ENCODE measurements at places on chromosomes 5 and 9.
A peak's percentile ranks its signal among the peaks of the same experiment; 100 is the strongest.

DNA sequence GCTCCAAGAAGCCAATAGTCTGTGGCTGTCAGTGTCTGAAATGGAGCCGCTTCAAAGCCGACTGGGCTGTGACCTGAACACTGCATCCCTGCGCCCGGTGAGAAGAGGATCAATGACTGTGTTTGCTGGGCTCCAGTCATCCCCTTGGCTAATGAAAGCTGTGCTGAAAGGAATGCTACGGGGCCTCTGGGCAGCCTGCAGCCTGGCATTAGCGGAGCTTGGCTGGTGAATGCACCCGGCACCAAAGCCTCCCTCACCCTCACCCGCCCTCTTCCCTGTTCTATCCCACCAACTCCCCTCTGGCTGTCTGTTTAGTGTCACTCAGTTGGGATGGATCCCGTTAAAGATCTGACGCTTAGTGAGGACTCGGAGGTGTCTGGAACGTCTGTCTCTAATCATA, 355.3 kb downstream of the BNC2 start:
- peak; percentile 36 for DNase-seq

DNA sequence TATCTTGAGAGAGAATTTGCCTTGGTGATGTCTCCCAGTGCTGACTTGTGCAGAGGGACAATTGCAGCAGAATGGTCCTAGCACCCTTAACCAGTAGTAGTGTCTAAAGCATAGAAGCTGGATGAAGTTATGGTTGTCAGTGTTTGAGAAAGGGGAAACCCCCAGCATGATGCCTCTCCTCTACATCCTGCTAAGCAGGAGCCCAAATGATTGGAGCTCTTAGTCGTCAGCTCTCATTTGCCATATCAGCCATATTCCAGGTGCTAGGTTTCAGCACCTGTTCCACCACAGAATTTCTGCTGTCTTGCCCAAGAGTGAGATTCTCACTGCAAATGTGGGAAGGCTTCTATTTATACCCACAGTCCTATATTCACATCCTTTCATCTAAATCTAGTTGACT, 43.7 kb upstream of the RFX3 start:
- DNase-seq: no peak

DNA sequence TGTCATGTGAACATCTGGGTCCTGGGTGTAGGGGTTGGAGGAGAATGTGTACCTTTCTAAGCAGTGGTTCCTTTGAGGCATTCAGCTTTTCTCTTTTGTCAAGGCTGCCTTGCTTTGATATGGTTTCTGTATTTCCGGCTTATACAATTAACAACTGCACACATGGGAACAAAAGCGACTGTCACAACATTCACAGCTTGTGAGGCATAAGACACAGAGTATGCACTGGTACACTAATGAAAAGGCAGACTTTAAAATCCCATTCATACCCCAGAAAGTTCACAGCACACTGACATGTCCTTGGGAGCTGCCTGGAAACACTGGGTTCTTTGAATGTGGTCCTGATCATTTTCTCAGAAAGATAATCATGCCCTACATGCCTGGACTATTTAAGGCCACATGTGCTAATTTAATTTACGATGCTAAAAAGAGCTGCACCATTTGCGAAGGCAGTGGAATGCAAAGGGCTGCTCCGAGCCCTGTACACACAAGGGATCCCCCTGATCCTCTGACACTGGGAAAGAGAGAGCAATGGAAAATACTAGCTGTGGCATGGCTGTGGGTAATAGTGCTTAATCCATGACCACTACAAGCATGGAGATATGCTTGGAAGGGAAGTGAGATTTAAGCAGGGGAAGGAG, 131.8 kb downstream of the EFNA5 start:
- no peak for DNase-seq

GRCh38 chr9:95105519-95106287, 211.8 kb downstream of the FANCC start:
- no peak for DNase-seq

DNA sequence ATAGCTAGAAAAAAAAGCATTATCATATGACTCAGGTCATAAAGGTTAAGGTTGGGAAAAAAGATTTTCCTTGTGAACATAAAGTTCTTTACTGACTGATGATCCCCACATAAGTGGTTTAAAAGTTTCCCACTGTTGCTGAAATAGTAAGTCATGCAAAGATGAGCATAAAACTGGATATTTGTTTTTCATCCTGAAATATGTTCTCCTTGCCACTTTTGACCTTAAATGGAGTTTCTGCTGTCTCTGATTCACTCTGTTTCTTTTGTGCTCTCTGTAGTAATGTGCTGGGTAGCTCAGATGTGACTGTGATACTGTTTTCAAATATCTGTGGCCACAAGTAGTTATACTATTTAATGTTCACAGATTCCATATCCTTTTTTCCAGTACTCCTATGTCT, 162.5 kb upstream of the GAS1 start:
- DNase-seq: no peak

DNA sequence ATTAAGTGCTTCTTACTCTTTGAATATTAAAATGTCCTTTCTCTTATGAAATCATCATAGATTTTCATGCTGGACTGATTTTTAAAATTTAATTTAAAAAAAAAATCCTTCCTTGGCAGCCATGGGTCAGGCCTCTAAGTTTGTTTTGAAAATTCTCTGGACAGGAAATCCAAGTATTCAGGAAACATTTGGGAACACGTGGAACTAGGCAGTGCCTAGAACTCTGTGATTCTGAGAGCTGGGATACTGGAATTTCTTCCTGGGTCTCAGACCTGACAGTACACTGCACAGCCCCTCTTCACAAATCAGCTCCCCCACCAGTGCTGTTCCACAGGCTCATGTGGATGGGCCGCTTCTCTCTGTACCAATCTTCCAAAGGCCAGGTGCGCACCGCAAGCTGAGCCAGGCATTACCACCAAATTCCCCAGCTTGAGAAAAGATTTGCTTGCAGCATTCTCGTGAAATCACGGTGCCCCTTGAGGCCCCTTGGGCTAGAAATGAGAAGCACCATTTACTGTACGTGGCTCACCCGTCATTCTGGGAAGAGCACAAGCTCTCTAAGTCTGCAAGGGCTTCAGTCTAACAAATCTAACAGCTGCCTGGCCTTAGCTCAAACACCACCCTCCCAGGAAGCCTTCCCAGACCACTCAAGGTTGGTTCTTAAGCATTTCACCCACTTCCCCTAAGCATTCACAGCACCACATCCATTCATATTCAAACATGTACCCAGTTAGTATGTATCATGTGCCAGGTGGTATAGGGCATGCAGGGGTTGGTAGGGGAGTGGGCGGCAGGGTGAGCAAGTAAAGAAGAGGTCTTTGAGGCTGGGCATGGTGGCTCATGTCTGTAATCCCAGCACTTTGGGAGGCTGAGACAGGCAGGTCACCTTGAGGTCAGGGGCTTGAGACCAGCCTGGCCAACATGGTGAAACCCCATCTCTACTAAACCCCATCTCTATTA, 26.5 kb downstream of the B4GALT1 start:
- DNase-seq: no peak

GRCh38 chr5:113182658-113183344, 206.2 kb downstream of the DCP2 start:
- no peak for DNase-seq

Measured in WTC11 (cell line).